ENCODE measurements at places on chromosomes 2 and 18. TPM values are rescaled to one million over a fixed set of nuclear protein-coding genes. Genes with fewer than 3 reads are reported as not detected.

GALR1 gene
- not detected for total RNA-seq

DPP10 gene
- not detected for total RNA-seq

PROM2 gene
- 1.3 TPM for total RNA-seq

AKAIN1 gene
- not detected for total RNA-seq

TRAF3IP1 gene
- total RNA-seq, result 14.0 TPM

RFX8 gene
- total RNA-seq, result not detected

C2orf42 gene
- 13.2 TPM for total RNA-seq

DNA sequence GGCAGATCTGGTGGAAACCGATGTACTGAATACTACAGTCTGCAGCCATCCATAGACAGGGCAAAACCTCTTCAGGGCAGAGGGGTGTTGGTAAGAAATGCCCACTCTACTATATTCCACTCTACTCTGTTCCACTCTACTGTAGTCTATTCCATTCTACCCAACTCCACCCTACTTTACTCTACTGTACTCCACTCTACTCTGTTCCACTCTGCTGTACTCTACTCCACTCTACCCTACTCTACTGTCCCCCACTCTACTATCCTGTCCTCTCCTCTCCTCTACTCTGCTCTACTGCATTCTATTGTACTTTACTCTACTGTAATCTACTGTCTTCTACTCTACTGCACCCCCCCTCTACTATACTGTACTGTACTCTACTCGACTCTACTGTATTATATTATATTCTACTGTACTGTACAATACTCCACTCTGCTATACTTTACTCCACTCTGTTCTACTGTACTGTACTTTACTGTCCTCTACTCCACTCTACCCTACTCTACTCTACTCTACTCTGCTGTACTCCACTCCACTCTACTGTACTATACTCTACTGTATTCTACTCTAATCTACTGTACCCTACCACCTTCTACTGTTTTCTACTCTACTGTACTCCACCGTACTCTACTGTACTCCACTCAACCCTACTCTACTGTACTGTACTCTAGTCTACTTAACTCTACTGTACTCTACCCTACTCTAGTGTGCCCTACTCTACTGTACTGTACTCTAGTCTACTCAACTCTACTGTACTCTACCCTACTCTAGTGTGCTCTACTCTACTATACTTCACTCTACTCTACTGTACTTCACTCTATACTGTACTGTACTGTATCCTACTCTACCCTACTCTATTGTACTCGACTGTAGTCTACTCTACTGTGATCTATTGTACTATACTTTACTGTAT, 17.0 kb upstream of the FOXI3 start:
- DNase-seq, result no peak

GRCh38 chr2:149658553-149658952, 71.0 kb upstream of the MMADHC start:
- DNase-seq, result no peak

DNA sequence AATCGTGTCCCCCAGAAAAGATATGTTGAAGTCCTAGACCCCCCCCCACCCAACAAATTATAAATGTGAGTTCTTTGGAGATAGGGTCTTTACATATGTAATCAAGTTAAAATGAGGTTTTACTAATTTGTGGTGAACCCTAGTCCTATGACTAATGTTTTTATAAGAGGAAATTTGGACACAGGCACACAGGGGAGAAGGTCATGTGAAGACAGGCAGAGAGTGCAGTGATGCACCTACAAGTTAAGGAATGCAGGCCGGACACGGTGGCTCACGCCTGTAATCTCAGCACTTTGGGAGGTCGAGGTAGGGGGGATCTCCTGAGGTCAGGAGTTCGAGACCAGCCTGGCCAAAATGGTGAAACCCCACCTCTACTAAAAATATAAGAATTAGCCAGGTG, 5.8 kb upstream of the PMAIP1 start:
- no peak for DNase-seq

GRCh38 chr2:133462811-133463210, 105.5 kb downstream of the NCKAP5 start:
- DNase-seq, result no peak

- peak; percentile 34 for DNase-seq
Observed at GRCh38 chr18:63298400-63299365, 20.9 kb downstream of the BCL2 start.

DNA sequence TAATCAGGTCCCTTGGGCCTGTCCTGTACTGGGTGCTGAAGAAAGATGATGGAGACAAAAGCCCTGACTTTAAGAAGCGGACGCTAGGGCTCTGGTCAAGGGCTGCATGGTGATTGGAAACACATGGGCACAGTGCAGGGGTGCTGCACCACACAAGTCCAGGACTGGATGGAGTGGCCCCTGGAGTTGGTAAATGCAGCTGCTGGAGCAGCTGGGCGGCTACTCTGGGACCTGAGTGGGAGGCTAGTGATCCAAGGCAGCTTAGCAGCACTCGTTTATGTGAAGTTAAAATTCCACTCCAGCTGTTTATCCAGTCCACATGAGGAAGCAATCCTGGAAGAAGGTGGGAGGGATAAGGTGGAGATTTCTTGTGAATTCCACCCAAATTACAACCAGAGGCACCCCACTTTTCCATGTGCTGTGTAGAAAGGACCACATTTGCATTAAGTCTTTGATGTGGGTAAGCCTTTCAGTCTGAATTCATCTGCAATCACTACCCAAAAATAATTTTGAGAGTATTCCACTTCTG, 24.9 kb downstream of the MERTK start:
- no peak for DNase-seq

DNA sequence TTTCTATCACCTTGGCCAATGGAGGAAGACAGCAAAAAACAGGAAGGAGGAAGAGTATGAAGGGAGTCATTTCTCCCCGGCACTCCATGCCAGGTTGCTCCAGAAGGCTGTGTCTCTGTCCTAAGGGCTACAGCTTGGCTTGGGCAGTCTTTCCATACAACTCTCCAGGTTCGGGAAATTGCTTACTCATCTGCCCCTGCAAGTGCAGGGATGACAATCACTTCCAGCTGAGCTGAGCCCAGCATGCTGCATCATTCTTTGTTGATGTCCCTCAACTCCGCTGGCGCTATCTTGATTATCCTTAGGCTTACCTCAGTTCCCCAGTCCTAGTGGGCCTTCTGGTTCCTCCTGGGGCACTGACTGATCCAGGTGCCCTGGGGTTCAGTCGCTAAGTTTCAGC, 86.9 kb upstream of the COPS8 start:
- DNase-seq, result peak; percentile 23

DNA sequence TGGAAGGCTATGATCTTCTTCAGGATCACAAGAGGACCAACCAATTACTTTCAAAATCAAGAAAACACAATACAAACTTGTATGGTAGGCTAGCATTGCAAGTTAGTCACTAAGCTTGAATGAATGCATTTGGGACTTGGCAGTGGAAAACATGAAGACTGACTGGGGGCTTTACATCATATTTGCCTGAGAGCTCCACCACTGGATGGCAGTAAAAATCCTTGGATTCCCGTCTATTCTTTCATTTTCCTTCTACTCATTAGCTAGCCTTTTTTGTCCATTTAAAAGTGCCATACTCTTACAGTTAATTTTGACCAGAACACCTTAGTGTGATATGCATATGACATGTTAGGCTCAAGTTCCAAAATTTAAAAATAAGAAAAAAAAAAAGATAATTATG, 63.5 kb upstream of the RASGRP3 start:
- DNase-seq, result peak; percentile 86

- peak; percentile 33 for DNase-seq
Observed at GRCh38 chr2:94874277-94874997, 3.2 kb downstream of the TEKT4 start.

GRCh38 chr2:174561283-174561971, 36.2 kb downstream of the WIPF1 start:
- DNase-seq, result no peak

DNA sequence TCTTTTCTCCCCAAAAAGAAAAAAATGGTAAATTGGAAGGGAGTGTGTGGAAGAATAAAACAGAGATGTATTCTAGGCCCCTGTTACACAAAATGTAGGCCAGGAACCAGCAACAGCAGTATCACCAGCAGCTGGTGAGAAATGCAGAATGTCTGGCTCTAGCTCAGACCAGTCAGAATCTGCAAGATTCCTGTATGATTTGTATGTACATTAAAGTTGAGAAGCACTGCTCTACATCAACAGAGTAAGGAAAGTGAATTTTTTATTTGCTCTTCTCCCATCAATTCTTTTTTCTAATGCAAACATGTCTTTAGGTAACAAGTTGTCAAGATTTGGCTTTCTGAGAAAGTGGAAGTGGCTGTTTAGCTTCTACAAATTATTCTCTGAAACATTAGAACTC, 235.4 kb upstream of the FANCL start:
- DNase-seq, result no peak

GRCh38 chr18:32427084-32427900, 43.4 kb downstream of the GAREM1 start:
- DNase-seq, result no peak

- DNase-seq, result no peak
Observed at GRCh38 chr2:239121600-239122012, 273.7 kb downstream of the TWIST2 start.

- DNase-seq, result no peak
Observed at GRCh38 chr2:206433190-206433589, 10.1 kb upstream of the ADAM23 start.

GRCh38 chr18:58177004-58177717, 133.1 kb downstream of the NEDD4L start:
- peak; percentile 70 for DNase-seq

- no peak for DNase-seq
Observed at GRCh38 chr18:37662099-37662498, 96.5 kb upstream of the CELF4 start.

- no peak for DNase-seq
Observed at GRCh38 chr2:152449578-152449977, 114.6 kb downstream of the FMNL2 start.

All from A172 (cell line).